ENCODE measurements at places on chromosomes 5 and 9.

GRCh38 chr5:55073211-55073610 is 29.2 kb upstream of the GZMA start:
- DNase-seq = no peak

DNA sequence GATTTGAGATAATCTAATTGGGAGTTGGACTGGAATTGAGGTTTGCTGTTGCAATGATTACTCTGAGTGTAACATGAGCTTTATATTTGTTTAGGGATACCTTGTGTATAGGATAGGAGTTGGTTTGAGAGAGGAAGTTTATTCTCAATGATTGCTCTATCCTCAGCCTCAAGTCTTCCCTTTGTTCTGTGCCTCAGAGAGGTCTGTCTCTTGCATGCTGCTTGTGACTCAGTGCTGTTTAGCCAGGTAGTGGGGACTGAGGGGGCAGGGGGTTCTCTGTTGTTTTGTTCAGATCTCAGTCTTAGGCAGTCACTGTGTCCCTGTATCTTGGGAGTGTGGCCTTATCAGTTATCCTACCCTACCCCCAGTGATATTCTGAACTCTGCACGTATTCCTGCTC is 192.1 kb downstream of the SPATA31D1 start:
- no peak for DNase-seq

DNA sequence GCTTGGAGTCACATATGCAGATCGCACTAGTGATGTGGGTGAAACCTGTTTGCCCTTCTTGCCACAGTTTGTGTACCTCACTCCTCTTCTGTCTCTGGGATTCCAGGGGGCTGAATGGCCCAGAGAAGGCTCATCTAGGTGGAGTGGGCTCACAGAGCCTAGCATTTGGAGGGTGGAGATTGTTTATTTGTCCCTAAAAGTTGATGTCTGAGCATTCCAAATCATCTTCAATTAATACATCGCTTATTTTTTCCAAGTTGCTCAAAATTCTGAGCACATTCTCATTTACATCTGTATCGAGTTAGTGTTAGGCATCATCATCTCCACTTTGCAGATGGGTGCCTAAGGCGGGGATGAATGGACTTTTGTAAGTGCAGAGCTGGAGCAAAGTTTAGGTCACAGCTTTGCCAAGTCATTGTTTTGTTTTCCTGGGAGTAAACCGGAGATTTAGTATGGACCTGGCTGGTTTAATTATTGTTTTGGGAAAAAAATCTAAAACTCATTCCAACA is 2.0 kb downstream of the ABL1 start:
- no peak for DNase-seq

GRCh38 chr5:54944364-54944763 is 41.0 kb downstream of the ESM1 start:
- DNase-seq = no peak

DNA sequence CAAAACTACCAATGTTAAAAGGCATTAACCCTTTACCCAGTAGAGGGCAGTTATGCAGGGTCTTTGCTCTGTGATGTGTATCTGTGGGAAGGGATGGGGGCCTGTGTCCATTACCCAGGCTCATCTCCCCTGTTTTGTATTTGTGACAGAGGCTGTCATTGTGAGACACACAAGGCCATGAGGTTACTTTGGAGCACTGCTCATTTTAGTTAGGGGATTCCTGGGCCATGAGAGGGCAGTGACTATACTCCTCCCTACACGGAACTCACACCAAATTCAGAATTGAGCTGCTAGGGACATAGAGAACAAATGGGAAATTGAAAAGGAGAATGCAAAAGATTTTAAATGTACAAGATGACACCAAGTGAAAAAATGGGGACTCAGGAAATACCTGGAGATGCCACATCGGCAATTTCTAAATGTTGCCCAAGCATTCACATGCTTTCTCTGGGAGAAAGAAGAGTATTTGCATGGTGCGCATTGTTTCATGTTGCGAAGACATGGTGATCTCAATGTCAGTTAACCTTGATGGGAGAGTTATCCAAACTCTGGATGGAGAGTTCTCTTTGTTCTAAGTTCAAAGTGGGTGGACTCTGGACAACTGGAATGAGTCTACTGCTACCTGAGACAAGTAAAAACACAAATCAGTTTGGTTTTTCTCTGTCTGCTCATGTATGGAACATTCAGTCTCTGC is 32.5 kb downstream of the C9orf152 start:
- no peak for DNase-seq

- peak; percentile 35 for DNase-seq
Observed at GRCh38 chr5:139745800-139746690, 49.6 kb upstream of the PSD2 start.

- DNase-seq = no peak
Observed at GRCh38 chr5:13865312-13865711, 79.2 kb downstream of the DNAH5 start.

- no peak for DNase-seq
Observed at GRCh38 chr5:107269256-107269655, 401.5 kb downstream of the EFNA5 start.

GRCh38 chr9:12640866-12641636 is 52.1 kb upstream of the TYRP1 start:
- no peak for DNase-seq

DNA sequence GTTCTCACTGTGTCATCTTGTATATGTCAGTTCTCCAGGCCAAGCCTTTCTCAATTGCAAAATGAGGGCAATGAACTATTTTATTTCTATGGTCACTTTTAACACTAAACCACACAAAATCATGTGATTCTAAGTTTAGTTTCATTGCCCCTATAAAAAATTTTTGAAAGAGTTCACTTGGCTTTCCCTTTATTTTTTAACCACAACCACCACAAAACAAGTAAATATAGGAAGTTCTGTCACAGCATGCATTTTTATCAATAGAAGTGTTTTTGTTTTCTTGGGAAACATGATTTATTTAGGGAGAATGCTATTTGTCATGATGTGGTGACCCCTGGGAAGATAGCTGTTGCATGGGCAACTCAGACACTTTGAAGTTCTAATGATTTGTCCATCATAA is 169.1 kb downstream of the CSNK1G3 start:
- no peak for DNase-seq

DNA sequence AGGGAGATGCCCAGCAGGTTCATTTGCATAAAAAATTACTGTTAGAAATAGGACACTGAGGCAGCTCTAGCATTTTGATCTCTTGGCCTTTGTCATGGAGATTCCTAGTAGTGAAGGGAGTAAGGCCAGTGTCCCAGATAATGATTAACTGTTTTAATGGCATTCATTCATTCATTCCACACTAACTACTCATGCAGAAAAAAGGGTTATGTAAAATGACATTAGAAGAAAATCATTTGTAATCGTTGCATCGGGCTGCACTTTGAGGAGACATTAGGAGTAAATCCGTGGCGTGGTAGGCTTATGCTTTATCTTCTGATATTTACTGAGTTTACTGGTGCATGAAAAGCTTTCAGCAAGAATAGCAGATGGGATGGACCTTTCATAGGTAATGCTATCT is 82.6 kb upstream of the GRHPR start:
- no peak for DNase-seq

DNA sequence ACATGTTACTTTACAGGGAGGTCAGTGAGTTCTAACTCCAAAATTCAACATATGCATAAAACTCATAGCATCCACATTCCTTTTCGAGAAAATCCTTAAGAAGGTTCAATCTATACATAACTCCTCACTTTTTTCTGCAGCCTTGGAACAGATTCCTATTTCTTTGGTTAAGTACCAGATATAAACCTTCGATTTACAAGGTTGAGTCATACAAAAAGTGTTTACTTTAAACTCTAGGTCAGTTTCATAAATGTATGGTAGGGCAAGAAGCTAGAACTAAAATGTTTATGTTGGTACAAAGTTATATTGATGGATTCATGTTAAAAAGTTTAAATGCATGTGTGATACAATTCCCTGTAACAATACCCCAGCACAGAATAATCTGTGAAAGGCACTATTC is 19.4 kb downstream of the CDKN2AIPNL start:
- DNase-seq = no peak

DNA sequence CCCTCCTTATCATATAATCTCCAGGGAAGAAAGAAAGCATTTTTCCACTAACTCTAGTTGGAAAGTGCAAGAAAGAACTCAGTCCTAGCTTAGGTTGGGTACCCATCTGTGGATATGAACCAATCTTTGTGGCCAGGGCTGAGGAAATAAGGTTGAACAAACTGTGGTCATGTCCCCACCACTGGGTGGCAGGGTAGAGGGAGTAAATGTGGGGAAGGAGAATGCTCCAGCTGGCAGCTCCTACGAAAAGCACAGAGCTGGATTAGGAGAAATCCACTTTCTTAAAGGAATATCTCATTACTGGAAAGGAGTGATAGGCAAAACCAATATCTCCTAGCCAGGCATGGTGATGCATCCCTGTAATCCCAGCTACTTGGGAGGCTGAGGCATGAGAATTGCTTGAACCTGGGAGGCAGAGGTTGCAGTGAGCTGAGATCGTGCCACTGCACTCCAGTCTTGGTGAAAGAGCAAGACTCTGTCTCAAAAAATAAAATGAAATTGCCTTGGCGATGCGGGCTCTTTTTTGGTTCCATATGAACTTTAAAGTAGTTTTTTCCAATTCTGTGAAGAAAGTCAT is 175.1 kb downstream of the CCDC192 start:
- no peak for DNase-seq

GRCh38 chr5:160793530-160793899 is 58.5 kb downstream of the ATP10B start:
- no peak for DNase-seq

DNA sequence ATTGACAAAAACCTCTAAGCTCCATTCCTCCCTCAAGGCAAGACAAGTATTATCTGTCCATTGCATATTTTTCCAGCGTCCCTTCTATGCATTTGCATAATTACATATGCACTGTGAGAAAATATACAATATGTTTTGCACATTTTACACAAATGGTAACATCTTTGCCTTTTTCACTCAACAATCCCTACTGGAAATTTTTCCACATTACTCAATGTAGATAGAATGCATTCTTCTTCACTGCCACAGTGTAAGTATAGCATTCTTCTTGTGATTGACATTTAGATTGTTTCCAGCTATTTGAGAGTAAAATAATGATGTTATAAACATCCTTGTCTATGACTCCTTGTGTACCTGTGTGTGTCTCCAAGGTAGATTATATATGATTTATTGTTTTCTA is 205.0 kb downstream of the SLIT3 start:
- no peak for DNase-seq

- no peak for DNase-seq
Observed at GRCh38 chr5:79938468-79938867, 52.6 kb downstream of the MTX3 start.

- DNase-seq = no peak
Observed at GRCh38 chr5:82855893-82856550, 221.2 kb downstream of the TMEM167A start.

All from activated CD8-positive, alpha-beta memory T cell treated with anti-CD3 and anti-CD28 coated beads for 48 hours (primary cell).